ENCODE measurements at places on chromosomes 13 and 19.

- no peak for DNase-seq
Observed at GRCh38 chr13:20057963-20058362, 99.4 kb downstream of the ZMYM2 start.

DNA sequence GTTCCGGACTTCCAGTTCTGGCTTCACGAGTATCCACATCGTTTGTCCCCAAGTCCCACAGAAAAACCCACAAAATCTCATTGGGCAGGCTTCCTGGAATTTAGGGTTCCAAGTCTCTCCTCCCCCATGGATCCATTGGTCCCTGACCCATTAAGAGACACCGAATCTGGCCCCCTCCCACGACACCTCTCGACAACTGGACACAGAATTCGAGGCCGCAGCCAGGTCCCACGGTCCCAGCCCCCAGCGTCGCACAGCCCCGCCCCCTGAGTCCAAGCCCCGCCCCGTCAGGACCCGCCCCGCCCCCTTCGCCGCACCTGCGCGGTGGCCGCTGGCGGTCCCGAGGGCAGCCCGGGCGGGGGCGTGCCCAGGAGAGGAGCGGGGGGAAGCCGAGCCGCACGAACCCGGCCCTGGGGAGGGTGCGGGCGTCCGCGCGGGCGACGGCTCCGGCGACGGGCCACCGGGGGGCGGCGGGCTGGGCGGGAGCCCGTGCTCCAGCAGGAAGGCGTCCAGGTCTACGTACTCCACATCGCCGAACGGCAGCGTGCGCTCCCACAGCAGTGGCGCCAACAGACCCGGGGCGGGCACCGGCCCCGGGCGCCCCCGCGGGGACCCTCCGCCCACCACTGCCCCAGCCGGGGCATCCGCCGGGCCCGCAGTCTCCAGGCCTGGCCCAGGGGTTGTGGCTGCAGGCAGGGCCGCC, 1.8 kb downstream of the DBP start:
- peak; percentile 58 for DNase-seq

- DNase-seq, result no peak
Observed at GRCh38 chr13:28415994-28416421, 78.9 kb downstream of the FLT1 start.

DNA sequence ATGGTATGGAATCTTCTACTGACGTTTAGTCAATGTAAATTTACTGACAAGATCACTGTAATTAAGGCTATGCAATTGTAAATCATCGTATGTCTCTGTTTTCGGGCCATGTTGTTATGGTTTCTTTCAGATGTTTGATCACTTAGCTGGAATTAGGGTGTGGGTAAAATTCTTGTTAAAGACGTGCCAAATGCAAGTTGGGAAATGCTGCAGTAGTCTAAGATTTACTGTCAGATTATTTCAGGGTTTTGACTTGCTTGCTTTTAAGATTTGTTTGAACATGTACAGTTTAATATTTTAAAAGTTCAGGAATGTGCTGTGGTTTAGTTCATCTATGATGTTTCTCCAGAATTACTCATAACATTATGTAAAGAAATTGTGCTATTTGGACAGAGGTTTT, 10.8 kb downstream of the NDFIP2 start:
- DNase-seq, result no peak

- no peak for DNase-seq
Observed at GRCh38 chr13:114268344-114269280, 12.8 kb upstream of the UPF3A start.

DNA sequence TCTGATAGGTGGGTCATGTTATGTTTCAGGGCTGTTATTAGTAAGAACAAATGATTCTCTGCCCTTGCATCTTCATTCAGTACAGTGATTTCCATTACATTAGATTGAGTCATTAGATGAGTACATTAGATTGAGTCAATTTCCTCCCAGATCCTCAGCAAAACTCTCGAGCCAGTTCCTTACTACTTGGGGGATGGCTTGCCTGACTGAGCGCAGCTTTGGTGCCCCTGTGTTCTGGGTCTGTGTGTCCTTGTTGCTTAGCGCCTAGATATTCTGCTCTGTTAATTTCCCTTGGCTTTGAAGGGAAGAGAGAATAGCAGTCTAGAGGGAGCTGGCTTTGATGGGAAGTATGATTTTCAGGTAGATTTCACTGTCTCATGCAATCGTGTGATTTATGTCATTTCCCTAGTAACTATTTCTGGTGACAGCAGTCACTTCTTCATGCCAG, 19.1 kb upstream of the SCEL start:
- DNase-seq, result no peak

- DNase-seq, result peak; percentile 23
Observed at GRCh38 chr19:18646535-18647370, 9.9 kb downstream of the KLHL26 start.

GRCh38 chr13:70585109-70585508, 476.9 kb upstream of the KLHL1 start:
- peak; percentile 90 for DNase-seq

DNA sequence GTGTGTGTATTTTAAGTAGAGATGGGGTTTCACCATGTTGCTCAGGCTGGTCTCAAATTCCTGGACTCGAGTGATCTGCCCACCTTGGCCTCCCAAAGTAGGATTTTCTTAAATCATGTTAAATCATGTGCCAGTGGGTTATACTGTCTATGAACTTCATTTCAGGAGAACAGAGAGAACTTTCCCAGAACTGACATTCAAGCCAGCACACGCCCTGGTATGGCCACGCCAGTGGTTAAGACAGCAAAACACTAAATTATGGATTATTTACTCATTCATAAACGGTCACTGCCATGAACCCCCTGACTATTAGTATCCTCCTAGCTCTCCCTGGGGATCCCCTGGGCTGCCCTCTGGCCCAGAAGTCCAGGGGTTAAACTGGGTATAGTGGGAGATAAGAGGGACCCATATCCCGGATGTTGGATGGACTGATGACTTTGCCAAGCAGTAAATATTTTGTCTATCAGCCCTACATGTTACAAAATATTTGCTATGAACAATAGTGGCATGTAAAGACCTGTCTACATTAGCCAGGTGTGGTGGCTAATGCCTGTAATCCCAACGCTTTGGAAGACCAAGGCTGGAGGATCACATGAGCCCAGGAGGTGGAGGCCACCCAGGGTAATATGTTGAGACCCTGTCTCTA, 16.1 kb upstream of the STRN4 start:
- DNase-seq, result no peak

- no peak for DNase-seq
Observed at GRCh38 chr19:35407619-35408018, 36.8 kb downstream of the GPR42 start.

DNA sequence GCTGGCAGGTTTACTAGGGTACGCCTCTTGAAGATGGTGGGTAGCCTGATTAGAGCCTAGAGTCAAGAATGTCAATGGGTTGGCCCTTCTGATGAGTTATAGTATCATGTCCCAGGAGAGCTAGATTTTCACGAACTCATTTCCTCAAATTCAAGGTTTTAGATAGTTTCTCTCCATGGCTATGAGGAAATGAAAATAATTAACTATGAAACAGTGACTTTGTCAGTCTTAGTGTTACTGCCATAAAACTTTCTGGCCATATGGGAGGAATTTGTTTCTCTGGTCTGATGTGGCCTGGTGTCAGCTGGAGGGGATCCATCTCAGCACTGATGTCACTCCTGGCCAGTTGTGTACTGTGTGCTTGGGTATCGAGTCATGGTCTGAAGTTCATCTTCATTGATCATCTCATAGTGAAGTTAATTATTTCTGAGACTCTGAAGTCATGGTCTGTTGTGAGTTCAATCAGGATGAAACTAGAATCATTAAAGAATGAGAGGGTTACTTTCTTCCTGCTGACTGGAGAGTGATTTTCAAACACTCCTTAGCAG, 49.4 kb upstream of the TNFSF11 start:
- DNase-seq, result no peak

DNA sequence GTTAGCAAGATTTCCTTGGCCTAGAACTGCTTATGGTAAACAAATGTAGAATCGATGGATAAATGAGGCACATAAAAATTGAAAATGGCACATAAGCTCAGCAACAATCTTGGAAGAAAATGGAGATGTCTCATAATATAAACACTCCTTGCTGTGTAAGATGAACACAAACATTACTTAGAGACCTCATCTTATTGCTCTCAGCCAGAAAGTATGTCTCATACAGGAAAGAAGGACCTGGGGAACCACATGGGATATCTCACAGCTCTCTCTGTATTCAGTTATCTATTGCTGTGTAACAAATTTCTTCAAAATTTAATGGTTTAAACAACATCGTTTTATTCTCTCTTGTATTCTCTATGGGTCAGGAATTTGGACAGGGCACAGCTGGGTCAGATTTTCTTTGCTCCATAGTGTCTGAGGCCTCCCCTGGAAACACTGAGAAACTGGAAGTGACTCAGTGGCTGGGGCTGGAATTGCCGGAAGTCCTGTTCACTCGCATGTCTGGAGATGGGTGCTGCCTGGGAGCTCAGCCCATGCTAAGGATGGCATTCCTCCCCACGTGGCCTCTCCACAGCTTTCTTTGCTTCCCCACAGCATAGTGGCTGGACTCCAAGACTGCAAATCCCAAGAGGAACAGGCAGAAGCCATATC, 105.1 kb downstream of the NUFIP1 start:
- no peak for DNase-seq

- no peak for DNase-seq
Observed at GRCh38 chr13:42380420-42381164, 108.6 kb downstream of the AKAP11 start.

DNA sequence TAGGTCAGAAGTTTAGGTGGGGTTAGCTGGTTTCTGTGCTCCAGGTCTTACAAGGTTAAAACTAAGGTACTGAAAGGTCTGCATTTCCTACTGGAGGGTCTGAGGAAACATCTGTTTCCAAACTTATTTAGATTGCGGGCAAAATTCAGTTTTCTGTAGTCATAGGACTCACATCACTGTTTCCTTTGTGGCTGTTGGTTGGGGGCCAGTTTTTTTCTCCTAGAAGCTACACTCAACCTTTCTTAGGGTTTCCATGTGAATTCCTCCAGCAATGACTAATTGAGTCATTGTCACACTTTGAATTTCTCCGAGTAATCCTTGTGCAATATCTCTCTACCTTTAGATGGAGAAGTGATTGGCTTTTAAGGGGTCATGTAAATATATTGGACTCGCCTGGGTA, 773.4 kb upstream of the SLITRK1 start:
- DNase-seq, result no peak

DNA sequence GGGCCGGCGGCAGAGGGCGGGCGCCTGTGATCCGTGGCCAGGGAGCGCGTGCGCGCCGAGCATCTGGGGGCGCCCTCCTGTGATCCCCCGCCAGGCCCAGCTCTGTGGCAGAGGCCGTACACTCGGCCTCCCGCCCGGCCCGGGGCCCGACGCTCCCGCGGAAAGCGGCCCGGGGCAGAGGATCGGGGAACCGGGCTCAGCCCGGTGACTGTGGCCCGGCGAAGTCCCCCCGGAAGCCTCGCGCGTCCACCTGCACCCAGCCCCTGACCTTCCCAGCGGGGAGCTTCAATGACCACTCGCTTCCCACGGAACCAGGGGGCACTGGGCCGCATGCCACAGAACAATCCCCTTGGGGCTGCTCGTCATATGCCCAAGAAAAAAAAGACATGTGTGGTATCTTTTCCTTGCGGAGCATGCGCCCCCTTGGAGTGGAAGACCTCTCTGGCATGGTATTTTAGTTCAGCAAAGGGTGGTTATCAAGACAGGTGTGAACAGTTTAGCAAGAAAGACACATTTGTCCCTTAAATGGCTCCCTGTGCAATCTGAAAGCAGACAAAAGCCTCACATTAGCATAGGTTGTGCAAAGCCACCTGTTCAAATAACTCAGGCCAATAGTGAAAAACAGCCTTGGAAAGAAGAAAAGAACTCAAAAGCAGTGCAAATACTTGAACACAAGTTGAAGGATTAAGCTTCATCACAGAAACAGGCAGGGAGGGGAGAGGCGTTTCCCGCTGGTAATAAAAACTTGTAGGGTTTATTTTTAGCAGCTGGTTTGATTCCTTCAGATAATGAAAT, 290.9 kb upstream of the SOX21 start:
- peak; percentile 97 for DNase-seq

- no peak for DNase-seq
Observed at GRCh38 chr19:7561325-7561724, 25.8 kb downstream of the PNPLA6 start.

DNA sequence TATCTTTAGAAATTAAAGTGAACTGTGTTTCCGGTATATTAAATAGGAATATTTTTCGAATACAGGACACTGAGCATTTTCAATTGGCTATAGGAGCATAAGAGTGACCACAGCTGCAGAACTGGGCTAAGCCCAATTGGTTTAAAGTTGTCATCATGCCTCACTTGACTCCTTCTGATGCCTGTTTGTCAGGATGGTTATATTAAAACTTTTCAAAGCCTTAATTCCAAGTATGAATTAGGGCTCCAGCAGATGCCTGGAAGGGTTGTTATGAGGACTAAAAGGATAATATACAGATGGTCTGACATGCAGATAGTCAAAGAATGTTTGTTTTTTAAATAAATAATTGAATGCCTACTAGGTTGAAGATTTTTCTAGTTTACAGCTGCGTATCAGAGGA, 100.0 kb downstream of the LMO7 start:
- no peak for DNase-seq

- DNase-seq, result no peak
Observed at GRCh38 chr13:112719556-112719955, 29.7 kb downstream of the ATP11A start.

DNA sequence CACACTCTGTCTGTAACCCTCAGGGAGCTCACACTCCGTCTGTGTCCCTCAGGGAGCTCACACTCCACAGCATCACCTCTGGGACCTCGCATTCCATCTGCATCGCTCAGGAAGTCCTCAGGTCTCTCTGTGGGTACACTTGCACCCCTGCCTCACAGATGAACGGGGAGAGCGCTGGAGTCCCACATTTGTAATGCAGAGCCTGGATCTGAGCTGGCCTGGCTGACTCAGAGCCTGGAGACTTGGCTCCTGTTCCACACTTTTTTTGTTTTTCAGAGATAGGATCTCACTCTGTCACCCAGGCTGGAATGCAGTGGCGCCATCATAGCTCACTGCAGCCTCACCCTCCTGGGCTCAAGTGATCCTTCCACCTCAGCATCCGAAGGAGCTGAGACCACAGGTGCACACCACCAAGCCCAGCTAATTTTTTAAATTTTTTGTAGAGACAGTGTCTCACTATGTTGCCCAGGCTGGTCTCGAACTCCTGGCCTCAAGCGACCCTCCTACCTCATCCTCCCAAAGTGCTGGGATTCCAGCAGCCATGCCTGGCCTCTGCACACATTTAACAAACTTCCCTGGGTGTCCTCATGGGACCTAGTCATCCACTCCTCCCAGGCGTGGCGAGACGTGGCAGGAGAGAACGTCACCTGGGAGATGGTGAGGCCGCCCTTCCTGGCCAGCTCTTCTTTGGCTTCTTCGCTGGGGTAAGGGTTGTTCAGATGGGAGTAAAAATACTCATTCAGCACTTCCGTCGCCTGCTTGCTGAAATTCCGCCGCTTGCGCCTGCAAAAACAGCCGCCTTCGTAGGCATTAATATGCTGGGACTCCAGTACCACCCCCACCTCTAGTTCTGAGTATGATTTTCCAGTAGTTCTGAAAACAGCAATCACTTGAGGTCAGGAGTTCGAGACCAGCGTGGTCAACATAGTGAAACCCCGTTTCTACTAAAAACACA, 31.0 kb downstream of the CILP2 start:
- no peak for DNase-seq

GRCh38 chr13:113853518-113854237, 10.2 kb downstream of the GAS6 start:
- no peak for DNase-seq

Data from NCI-H1092 treated with DMSO at 0.1 percent for 48 hours (cell line).